ENCODE measurements at places on chromosomes 7 and 10. TPM values are rescaled to one million over a fixed set of nuclear protein-coding genes. Genes with fewer than 3 reads are reported as not detected.

Gene TFPI2
- total RNA-seq = 139 TPM

Gene PHKG1
- 0.20 TPM for total RNA-seq

Gene CYP3A7
- not detected for total RNA-seq

Gene GTF2IRD1
- 4.6 TPM for total RNA-seq

Gene TAC1
- not detected for total RNA-seq

Gene PLXDC2
- 0.87 TPM for total RNA-seq

Gene NPSR1
- not detected for total RNA-seq

Gene DGKI
- 1.1 TPM for total RNA-seq

Data from lung microvascular endothelial cell (primary cell).